Calu3 (cell line): ENCODE measurements at places on chromosomes 6 and 20.

DNA sequence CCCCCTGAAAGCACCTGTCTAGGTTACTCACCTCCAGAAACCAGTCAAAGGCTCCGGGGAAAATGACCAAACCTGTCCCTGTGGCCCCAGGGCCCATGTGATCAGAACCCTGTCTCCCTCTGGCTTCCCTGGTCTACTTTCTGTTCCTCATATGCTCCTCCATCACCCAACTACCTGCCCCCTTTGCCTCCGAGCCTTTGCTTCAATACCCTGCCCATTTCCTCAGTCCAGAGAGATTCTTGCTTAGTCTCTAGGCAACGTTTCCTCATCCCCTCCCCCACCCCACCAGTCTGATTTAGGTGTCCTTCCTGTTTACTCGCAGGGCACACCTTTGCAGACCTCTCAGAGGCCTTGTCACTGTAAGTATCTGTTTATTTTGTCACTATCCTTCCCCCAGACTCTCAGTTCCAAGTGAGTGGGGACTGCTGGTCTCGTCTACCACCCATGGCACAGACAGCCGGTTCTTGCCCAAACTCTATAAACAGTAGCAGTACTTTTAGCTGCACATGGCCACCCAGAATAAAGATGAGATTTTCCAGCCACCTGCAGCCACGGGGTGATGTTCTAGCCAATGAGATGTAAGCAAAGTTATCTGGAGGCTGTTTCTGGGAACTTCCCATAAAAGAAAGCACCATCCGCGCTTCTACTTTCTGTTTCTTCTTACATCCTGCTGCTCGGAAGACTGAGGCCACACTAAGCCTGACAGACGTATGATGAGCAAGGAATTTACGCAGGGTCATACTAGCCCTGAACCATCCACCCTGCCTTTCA lies 13.3 kb downstream of the ELOVL5 start:
- peaks cover 9% of the 10 kb centered on the region for H3K4me1 ChIP-seq
- H3K4me3 ChIP-seq: no peak overlapping the region
- H3K27ac ChIP-seq: no peak overlapping the region
- H3K36me3 ChIP-seq: no peaks in the 10 kb centered on the region
- H3K27me3 ChIP-seq: no peaks in the 10 kb centered on the region

DNA sequence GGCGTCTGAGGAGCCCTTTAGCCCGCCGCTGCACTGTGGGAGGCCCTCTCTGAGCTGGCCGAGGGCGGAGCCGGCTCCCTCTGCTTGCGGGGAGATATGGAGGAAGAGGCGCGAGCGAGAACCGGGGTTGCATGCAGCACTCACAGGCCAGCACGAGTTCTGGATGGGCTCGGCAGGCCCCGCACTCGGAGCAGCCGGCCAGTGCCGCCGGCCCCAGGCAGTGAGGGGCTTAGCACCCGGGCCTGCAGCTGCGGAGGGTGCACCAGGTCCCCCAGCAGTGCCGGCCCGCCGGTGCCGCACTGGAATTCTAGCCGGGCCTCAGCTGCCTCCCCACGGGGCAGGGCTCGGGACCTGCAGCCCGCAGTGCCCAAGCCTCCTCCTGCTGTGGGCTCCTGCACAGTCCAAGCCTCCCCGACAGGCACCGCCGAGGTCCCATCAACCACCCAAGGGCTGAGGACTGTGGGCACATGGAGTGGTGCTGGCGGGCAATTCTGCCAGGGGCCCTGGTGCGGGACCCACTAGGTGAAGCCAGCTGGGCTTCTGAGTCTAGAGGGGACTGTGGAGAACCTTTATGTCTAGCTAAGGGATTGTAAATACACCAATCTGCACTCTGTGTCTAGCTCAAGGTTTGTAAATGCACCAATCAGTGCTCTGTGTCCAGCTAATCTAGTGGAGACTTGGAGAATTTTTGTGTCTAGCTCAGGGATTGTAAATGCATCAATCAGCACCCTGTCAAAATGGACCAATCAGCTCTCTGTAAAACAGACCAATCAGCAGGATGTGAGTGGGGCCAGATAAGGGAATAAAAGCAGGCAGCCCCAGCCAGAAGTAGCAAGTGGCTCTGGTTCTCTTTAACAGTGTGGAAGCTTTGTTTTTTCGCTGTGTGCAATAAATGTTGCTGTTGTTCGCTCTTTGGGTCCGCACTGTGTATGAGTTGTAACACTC lies 329.7 kb upstream of the JARID2 start:
- no peaks in the 10 kb centered on the region for H3K36me3 ChIP-seq
- H3K27ac ChIP-seq: no peak overlapping the region
- no peak for DNase-seq
- H3K27me3 ChIP-seq: no peaks in the 10 kb centered on the region
- no peak overlapping the region for H3K4me3 ChIP-seq

DNA sequence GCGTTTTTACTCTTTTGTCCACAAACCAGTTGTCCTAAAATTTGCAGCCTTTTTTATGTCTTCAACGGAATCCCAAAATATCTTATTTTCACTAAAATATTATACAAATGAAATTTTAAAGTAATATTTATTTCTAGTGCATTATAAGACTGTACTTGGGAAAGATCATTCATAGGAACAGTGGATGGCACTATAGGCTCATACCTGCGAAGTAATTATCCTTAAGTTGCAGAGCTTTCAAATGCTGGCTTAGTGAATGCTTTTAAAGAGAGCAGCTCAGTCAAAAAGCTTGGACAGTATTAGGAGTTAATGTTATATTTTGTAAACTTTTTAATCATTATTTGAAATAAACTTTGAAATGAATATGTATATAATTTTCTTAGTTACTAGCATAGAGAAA lies 254.9 kb downstream of the CDKAL1 start:
- H3K27me3 ChIP-seq: no peaks in the 10 kb centered on the region
- no peaks in the 10 kb centered on the region for H3K4me1 ChIP-seq
- H3K27ac ChIP-seq: no peak overlapping the region
- DNase-seq: no peak
- no peaks in the 10 kb centered on the region for H3K36me3 ChIP-seq

DNA sequence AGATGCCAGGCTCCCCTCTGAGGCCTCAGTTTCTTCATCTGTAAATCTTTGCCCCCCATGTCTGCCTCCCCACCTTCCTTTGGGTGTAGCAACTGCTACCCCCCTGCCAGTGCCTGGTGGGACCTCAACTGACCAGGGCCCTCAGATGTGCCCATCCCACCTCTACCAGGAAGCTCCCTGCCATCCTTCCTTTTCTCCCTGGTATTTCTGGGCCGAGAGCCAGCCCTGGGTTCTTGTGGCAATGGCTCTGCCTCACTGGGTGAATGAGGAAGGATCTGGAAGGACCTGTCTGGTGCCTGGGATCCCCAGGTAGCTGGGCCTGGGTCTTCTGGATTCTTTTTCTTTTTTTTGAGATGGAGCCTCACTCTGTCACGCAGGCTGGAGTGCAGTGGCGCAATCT lies 141.1 kb upstream of the RNF24 start:
- H3K27ac ChIP-seq: no peak overlapping the region
- peaks cover 4% of the 10 kb centered on the region for H3K36me3 ChIP-seq
- no peaks in the 10 kb centered on the region for H3K27me3 ChIP-seq
- no peak for DNase-seq

GRCh38 chr6:13573669-13574110 lies 711 bp upstream of the SIRT5 start:
- H3K4me1 ChIP-seq: no peaks in the 10 kb centered on the region
- H3K4me3 ChIP-seq: peak overlapping the region; percentile 97
- H3K27me3 ChIP-seq: no peaks in the 10 kb centered on the region
- H3K36me3 ChIP-seq: peaks cover 18% of the 10 kb centered on the region

- H3K4me1 ChIP-seq: no peaks in the 10 kb centered on the region
- no peak overlapping the region for H3K4me3 ChIP-seq
- no peak for DNase-seq
- H3K27me3 ChIP-seq: no peaks in the 10 kb centered on the region
- no peak overlapping the region for H3K27ac ChIP-seq
Measured at GRCh38 chr6:65627015-65627414, 80.0 kb downstream of the EYS start.

DNA sequence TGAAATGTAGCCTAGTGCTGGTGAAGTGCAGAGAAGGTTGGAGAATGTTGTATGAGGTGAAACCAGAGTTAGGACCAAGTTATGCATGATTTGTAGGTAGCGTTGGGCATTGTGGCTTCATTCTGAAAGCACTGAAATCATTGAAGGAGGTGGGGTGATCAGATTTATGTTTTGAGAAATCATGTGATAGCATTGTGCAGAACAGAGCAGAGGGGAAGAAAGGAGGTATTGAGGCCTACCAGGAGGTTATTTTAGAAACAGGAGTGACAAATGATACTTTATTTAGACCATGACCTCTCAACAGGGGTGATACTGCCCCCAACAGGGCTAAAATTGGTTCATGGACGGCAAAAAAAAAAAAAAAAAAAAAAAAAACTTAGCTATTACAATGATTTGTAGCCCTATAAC lies 15.6 kb upstream of the HMGN3 start:
- DNase-seq: no peak
- no peaks in the 10 kb centered on the region for H3K4me1 ChIP-seq
- no peak overlapping the region for H3K4me3 ChIP-seq
- H3K27me3 ChIP-seq: no peaks in the 10 kb centered on the region
- H3K27ac ChIP-seq: no peak overlapping the region

DNA sequence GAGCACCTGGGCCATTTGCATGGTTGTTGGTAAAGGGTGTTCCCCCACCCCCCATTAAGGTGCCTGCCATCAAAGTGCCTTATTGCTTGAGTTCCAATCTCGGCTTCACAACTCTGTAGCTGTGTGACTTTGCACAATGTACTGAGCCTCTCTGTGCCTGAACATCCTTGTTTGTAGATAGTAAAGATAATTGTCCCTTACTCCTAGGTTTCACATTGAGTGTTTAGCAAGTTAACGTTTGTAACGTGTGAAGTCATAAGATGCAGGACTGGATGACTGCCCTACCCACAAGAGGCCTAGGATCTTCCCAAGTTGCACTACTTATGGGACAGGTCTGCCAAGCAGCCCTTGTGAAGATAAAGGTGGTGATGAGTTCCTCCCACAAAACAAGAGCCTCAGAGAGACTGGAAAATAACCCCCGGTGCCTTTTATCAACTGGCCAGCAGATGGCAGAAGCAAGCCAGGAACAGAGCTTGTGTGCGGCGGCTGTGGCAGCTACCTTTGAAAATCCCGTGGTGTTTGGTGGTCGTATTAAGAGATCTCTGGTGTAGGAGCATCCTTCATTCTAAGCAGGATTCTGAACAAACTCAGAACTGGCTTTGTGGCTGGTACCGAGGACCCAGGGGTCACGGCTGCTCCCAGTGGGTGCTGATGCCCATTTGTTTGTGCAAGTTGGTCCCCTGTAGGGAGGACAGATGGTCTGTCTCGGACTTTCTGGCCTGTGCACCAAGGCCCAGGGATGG lies 99.1 kb downstream of the CDH26 start:
- no peaks in the 10 kb centered on the region for H3K36me3 ChIP-seq
- peaks cover 20% of the 10 kb centered on the region for H3K4me1 ChIP-seq
- no peak overlapping the region for H3K4me3 ChIP-seq
- peaks cover 76% of the 10 kb centered on the region for H3K27me3 ChIP-seq

- no peak for DNase-seq
- H3K27me3 ChIP-seq: no peaks in the 10 kb centered on the region
- no peaks in the 10 kb centered on the region for H3K36me3 ChIP-seq
- peak overlapping the region; percentile 81 for H3K27ac ChIP-seq
- H3K4me1 ChIP-seq: peaks cover 34% of the 10 kb centered on the region
Measured at GRCh38 chr6:1062786-1063545, 248.9 kb upstream of the FOXQ1 start.

GRCh38 chr6:3139090-3139903 lies 18.0 kb downstream of the TUBB2A start:
- H3K4me3 ChIP-seq: no peak overlapping the region
- H3K4me1 ChIP-seq: peaks cover 10% of the 10 kb centered on the region
- H3K36me3 ChIP-seq: peaks cover 5% of the 10 kb centered on the region
- DNase-seq: no peak

GRCh38 chr20:4109307-4109940 lies 94.1 kb upstream of the RNF24 start:
- no peaks in the 10 kb centered on the region for H3K27me3 ChIP-seq
- no peaks in the 10 kb centered on the region for H3K36me3 ChIP-seq
- H3K4me3 ChIP-seq: no peak overlapping the region
- no peak for DNase-seq
- H3K4me1 ChIP-seq: peaks cover 28% of the 10 kb centered on the region
- peak overlapping the region; percentile 83 for H3K27ac ChIP-seq

GRCh38 chr6:143941852-143942627 lies 66.0 kb downstream of the PLAGL1 start:
- no peak overlapping the region for H3K27ac ChIP-seq
- no peaks in the 10 kb centered on the region for H3K4me1 ChIP-seq
- no peaks in the 10 kb centered on the region for H3K27me3 ChIP-seq
- H3K36me3 ChIP-seq: no peaks in the 10 kb centered on the region
- peak; percentile 58 for DNase-seq

DNA sequence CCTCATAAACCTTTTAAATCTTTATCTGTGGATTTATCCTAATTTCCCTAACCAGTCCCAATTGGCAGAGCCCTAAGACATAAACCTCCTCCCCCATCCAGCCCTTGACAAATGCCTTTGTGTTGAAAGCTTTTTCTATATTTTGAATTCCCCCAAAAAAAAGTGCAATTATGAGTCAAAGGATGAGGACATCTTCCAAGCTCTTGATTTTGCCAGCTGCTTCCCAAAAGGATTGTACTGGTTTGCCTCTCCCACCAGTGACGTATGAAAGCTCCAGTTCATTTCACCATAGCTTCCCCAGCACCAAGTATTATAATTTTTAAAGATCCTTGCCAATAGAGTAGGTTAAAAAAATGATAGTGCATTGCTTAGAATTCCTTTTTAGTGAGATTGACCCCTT lies 38.9 kb downstream of the SIRPA start:
- H3K4me3 ChIP-seq: no peak overlapping the region
- H3K36me3 ChIP-seq: peaks cover 6% of the 10 kb centered on the region
- H3K27ac ChIP-seq: no peak overlapping the region
- no peaks in the 10 kb centered on the region for H3K27me3 ChIP-seq
- H3K4me1 ChIP-seq: no peaks in the 10 kb centered on the region

GRCh38 chr6:151437401-151437800 lies 14.5 kb downstream of the RMND1 start:
- no peaks in the 10 kb centered on the region for H3K27me3 ChIP-seq
- H3K27ac ChIP-seq: peak overlapping the region; percentile 57
- no peak for DNase-seq
- H3K36me3 ChIP-seq: peaks cover 4% of the 10 kb centered on the region
- H3K4me1 ChIP-seq: peaks cover 12% of the 10 kb centered on the region
- no peak overlapping the region for H3K4me3 ChIP-seq

- H3K27ac ChIP-seq: no peak overlapping the region
- no peaks in the 10 kb centered on the region for H3K27me3 ChIP-seq
- no peaks in the 10 kb centered on the region for H3K36me3 ChIP-seq
Measured at GRCh38 chr20:17511401-17511800, 19.8 kb downstream of the BFSP1 start.

GRCh38 chr6:145865175-145865574 lies 50.6 kb upstream of the FBXO30 start:
- no peaks in the 10 kb centered on the region for H3K4me1 ChIP-seq
- DNase-seq: no peak
- H3K36me3 ChIP-seq: no peaks in the 10 kb centered on the region
- no peak overlapping the region for H3K4me3 ChIP-seq
